ENCODE measurements at places on chromosomes 7 and 10. TPM values are rescaled to one million over a fixed set of nuclear protein-coding genes. Genes with fewer than 3 reads are reported as not detected.

DNA sequence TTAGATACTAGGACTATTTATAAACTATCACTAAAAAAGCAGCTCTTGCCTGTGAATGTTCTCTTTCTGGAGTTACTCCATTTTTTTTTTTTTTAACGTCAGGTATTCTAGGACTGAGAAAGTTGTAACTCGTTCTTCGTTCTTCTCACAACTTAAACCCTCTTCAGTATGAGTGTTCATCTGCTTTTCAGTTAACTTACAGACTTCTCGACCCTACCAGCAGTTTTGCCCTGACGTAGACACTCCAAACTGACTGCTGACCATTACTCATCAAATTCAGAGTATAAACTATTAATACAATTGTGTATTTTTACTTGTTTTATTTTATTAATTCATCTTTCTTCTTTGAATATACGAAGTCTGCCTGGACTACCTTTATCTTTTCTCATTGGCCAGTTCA lies 353.1 kb downstream of the GPR37 start:
- DNase-seq = no peak

GRCh38 chr7:83970081-83970480 lies 224.5 kb downstream of the SEMA3A start:
- no peak for DNase-seq

DNA sequence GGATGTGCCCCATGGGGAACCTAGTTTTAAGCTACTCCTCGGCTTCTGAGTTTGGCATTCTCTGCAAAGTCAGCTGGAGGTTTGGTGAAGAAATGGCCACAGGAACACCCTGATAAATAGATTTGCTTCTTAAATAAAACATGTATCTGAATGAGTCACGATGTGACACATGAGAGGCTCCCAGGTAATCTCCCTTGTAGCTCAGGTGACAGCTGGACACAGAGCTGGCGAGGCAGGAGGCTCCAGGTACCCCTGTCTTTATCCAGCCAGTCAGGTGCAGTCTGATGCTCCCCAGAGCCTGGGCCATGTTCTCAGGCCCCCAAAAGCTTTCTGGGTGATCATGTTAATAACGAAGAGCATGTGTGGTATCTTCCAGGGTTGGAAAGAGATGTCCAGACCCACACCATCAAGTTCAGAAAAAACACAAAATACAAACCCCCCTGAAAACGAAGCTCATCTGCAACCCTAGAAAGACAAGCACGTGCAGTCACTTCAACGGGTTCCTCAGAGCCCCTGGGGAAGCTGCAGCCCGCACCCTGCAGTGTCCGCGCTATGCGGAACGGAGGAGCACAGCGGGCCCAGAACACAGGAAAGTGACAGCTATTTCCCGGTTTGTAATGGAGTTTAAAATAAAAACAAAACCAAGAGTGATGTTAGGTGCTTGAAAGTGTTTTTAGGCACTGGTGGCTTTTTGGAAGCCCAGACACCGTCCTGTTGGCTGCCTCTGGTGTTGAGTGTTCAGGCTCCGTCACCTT lies 69.4 kb downstream of the ZRANB1 start:
- DNase-seq = no peak

DNA sequence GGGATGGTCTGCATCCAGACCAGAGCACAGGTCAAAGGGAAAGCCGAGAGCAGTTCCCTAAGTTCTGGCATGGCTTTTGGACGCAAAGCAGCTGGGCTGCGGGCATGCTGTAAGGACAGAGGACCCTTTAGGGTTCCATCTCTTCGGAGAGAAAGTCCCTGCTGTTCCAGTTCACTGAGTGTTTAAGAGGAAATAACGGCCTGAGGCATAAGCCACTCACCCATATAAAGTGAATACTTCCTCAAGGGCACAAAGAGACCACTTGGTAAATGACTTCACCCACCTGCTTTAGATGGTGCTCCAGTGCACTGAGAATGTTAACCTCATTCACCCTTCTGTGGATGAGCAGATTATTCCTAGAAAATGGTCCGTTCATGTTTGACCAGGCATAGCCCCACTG lies 586.7 kb upstream of the GALNT17 start:
- no peak for DNase-seq

GRCh38 chr7:115940460-115941060 lies 90.0 kb downstream of the TFEC start:
- DNase-seq = no peak

AKR1C1 gene
- total RNA-seq = 0.24 TPM

Measured in CD8-positive, alpha-beta memory T cell (primary cell).